ENCODE measurements at places on chromosomes 11 and 22.

DNA sequence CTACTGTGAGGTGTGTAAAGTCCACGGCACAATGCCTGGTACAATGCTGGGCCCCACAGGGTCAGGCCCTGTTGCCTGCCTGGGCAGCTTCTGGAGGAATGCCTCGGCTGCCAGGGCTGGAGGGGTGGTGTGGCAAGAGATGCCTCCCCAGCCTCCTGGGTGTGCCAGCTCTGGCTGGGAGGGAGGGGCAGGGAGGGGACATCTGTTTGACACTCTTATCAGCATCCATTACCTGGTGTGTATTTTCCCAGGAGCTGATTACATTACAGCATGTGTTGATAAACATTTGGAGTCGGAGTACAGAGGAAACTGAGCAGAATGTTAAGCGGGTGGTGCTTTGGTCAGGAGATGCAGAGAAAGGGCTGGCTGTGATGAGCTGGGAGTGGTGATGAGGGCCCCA, 11.0 kb upstream of the NECTIN1 start:
- no peak for DNase-seq

GRCh38 chr22:22141771-22142591, 102.6 kb upstream of the VPREB1 start:
- no peak for DNase-seq

- no peak for DNase-seq
Observed at GRCh38 chr11:1948389-1948788, 1.3 kb downstream of the MRPL23 start.

DNA sequence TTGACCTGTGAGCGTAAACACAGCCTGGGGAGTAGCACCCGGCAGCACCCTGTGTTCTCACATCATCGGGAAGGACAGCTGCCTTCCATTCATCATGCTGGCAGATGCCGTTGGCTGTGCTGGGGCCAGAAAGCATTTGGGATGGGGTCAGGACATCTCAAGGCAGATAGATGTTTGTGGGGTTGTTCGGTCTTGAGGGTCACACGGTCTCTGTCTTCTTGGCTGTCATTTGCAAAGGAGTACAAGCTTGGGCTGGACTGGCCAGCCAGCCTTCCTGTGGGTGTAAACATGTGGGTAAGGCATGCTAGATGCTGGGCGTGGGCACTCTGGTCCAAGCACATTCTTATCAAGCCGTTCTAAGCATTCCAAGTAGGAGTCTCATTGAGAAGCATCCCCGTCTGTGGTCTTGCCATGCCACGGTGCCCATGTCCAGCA, 81.4 kb downstream of the TBC1D22A start:
- DNase-seq = no peak

DNA sequence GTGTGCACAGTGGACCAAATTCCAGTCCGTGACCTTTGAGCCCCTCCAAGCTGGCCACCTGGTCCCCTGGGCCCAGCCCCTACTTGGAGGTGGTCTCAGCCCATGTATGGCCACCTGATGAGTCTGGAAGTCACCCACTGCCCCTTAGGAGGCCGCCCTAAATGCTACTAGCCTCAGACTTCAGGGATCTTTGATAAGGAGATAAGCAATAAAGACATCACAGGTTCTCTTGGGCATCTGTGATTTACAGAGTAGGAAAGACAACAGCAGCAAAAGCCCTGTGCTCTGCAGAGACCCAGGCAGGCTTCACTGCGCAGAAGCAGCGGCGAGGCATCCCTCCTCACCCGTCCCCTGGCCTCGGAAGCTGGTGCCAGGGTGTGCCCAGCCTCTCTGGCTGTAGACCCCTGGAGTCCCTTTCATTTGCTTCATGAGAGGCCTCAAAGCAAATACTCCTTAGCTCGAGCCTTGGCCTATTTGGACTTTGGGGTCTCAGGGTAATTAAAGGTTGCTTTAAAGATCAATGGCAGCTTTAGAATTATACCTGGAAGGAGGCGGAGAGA, 360.1 kb downstream of the TBC1D22A start:
- DNase-seq = no peak
